ENCODE measurements at places on chromosomes 11 and 22. TPM values are rescaled to one million over a fixed set of nuclear protein-coding genes. Genes with fewer than 3 reads are reported as not detected.

The CSF2RB gene
- polyA plus RNA-seq, result 14.2 TPM

The GLYATL1B gene
- not detected for polyA plus RNA-seq

GRCh38 chr22:30596199-30596598 is 4.5 kb upstream of the PES1 start:
- DNase-seq, result no peak
- no peaks in the 10 kb centered on the region for H3K36me3 ChIP-seq
- peaks cover 5% of the 10 kb centered on the region for H3K4me1 ChIP-seq
- H3K4me3 ChIP-seq, result no peak overlapping the region

GRCh38 chr11:10488934-10489691 is 34.0 kb downstream of the AMPD3 start:
- H3K36me3 ChIP-seq, result peaks cover 12% of the 10 kb centered on the region
- no peak overlapping the region for H3K4me3 ChIP-seq
- peaks cover 34% of the 10 kb centered on the region for H3K4me1 ChIP-seq
- DNase-seq, result peak; percentile 81

All from spleen (tissue), 13 donors.